ENCODE measurements at places on chromosomes 13 and 19.
A peak's percentile ranks its signal among the peaks of the same experiment; 100 is the strongest.

GRCh38 chr13:51801631-51802099, 2.3 kb downstream of the DHRS12 start:
- DNase-seq: peak; percentile 33

GRCh38 chr13:35723821-35724220, 247.3 kb upstream of the MAB21L1 start:
- DNase-seq: no peak

DNA sequence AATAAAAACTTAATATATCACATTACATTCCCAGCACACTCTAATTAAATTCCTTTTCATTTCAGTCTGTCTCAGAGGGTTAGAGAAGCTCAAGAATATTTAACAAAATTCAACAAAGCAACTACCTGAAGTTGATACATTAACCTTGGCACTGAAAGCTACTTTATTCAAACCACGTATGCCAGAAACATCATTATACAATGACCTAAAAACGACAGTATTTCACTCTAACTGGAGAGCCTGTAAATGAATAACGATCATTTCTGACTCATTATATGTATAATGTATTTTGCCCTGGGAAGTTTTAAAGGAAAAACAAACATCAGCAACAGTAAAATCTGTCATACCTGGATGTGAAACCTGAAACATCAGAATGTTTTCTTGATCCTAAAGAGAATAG, 270.1 kb downstream of the SLITRK5 start:
- no peak for DNase-seq

GRCh38 chr13:114146629-114147028, 14.2 kb upstream of the RASA3 start:
- no peak for DNase-seq

- DNase-seq: no peak
Observed at GRCh38 chr13:85520445-85520844, 278.8 kb downstream of the SLITRK6 start.

GRCh38 chr13:78198821-78199220, 280.2 kb upstream of the EDNRB start:
- DNase-seq: no peak

GRCh38 chr13:26605845-26606244, 48.4 kb downstream of the WASF3 start:
- DNase-seq: no peak

GRCh38 chr19:32558607-32559228, 22.3 kb upstream of the PDCD5 start:
- no peak for DNase-seq

- DNase-seq: no peak
Observed at GRCh38 chr13:25046274-25046984, 49.5 kb upstream of the PABPC3 start.

DNA sequence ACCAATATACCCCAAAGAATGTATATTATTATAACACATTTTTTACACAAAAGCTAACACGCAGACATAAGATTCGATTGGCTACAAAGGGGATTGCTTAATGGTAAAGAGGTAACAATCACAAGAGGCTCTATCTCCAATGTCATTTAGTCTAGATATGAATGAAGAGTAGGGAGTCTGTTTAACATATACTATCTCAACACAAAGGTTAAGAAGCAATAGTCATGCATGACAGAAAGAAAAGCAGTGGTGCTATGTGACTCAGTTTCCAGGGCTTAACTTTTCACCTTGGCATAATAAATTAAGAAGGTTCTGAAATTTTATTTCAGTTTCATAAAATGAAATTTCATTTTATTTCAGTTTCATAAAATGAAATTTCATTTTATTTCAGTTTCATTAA, 33.3 kb downstream of the UFM1 start:
- DNase-seq: no peak

DNA sequence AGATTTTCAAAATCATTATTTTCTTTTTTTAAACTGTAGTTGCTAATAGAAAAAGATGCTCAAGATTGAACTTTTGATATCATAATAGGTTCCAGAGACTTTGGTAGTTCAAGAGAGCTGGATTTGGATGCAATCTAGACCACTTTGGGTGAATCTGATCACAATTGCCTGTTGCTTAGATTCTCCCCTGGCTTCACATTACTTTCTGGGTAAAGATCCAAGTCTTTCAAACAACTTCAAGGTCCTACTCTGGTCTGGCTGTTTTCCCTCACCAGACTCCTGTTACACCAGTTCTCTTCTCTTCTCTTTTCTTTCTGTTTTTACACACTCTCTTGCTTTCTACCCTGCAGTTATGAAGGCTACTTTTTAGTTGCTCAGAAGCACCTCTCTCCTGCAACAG, 7.4 kb upstream of the SPRY2 start:
- DNase-seq: no peak

DNA sequence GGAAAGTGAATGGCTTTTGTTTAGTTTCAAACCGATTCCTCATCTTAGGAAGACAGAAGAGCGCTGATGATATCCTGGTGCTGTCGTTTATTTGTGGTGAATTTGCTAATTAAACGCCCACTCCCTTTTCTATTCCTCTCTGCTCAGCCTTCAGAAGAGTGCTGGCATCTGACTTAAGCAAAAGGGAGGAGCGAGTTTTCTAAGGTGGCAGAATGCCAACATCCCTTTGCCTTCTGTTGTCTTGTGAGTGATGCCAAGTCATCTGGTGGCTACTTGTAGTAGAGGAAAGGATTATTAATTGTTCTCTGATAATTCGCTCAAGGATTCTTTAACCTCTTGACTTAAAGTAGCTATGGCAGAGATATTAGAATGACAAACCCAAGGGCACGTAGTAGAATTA, 68.1 kb downstream of the ERCC5 start:
- peak; percentile 92 for DNase-seq

DNA sequence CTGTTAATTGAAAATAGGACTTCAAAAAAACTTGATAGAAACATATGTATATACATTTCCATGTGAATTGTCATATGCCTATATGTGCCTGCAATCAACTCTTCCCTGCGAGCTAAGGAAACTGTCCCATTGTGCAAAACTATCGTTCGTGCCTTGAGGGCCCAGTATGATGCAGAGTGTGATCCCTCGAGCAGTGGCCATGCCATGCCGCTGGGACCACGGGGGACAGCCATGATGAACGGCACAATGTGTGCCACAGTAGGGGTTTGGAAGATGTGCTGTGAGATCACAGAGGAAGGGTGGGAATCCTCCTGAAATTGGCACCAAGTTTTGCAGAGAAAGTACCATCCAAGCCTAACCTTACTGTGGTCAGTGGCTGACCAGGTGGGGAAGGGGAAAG, 118.1 kb upstream of the SOX1 start:
- DNase-seq: no peak
